ENCODE measurements at places on chromosomes 7 and 10. TPM values are rescaled to one million over a fixed set of nuclear protein-coding genes. Genes with fewer than 3 reads are reported as not detected.

GRCh38 chr10:65838811-65839210 lies 1087.0 kb upstream of the LRRTM3 start:
- no peak for DNase-seq

GRCh38 chr10:32268788-32269187 lies 78.2 kb downstream of the EPC1 start:
- no peak for DNase-seq

The CPXM2 gene
- total RNA-seq = 11.6 TPM

GRCh38 chr10:69486922-69487730 lies 35.9 kb downstream of the TSPAN15 start:
- peak; percentile 100 for DNase-seq

The NUTM2A gene
- 5.5 TPM for total RNA-seq

DNA sequence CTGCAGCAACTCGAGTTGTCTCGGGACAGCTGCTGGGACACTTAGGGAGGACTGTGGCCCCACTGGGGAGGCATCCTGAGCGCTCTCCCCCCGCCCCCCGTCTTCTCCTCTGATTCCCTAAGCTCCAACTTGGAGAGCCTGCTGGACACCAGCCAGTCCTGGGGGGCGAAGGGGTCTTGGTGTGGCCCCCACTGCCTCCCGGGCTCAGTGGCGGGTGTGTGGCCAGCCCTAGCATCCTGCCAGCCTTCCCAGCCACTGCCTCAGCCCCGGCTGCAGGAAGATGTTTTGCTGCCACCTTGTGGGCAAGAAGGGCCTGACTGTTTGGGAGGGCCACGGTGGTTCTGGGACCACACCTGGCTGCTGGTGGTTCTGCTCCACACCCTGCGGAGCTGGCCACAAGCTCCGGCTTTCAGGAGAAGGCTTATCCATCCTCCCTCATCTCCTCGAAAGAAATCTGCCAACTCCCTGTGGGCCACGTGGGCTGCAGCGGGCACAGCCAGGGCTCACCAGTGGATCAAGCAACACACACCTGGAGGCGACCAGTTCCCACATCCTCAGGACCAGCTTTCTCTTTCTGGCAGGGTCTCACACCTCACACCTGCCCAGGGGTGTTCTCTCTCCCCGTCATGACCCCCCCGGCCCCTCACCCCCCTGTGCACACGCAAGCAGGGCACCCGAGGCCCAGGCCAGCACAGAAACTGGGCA lies 24.8 kb downstream of the AGAP3 start:
- peak; percentile 82 for DNase-seq

DNA sequence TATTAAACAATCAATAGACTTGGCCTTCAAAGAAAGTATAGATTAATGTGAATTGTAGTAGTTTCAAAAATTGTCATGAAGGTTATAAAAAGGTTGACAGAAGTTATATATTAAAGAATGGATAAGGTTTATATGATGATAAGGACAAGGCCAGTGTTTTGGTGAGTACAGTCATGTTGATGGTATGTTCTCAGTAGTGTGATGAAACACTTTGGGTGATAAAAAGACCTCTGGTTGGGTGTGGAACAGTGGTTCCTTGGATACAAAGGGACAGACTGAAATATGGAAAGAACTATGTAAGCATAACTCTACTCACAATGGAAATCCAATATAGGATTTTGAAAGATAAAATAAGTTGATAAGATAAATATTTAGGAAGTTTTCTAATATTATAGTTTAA lies 866.3 kb downstream of the ANKRD7 start:
- no peak for DNase-seq

GRCh38 chr10:45505311-45505710 lies 131.3 kb downstream of the ALOX5 start:
- DNase-seq = no peak

- DNase-seq = no peak
Measured at GRCh38 chr10:6279540-6280267, 77.0 kb downstream of the PFKFB3 start.

DNA sequence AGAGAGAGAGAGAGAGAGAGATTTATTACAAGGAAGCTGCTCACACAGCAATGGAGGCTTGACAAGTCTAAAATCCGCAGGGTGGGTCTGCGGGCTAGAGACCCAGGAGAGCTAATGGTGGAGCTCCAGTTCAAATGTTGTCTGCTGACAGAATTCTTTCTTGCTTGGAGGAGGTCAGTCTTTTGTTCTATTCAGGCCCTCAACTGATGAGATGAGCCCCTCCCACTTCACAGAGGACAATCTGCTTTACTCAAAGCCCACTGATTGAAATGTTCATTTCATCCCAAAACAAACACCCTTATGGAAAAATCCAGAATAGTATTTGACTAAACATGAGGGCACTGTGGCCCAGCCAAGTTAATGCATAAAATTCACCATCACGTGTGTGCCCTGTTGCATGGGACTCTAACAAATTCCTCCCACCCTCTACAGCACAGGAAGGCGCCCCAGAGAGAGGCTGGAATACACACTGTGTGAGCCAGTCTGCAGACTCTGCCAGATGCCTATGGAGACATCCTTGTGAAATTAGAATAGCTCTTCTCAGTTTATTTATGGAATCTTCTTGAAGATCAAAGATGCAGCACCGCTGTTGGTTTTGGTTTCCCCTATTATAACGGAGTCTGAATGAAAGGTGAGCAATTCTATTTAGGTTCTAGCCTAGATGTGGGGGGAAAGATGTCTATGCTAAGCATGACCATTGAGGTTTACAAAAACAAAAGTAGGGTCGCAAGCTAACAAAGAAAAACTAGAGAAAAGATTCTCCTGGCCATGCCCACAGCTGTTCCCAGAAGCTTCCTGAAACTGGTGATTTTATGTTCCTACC lies 123.0 kb upstream of the SFMBT2 start:
- DNase-seq = no peak
